ENCODE measurements at places on chromosomes 1 and 21.
A peak's percentile ranks its signal among the peaks of the same experiment; 100 is the strongest.

DNA sequence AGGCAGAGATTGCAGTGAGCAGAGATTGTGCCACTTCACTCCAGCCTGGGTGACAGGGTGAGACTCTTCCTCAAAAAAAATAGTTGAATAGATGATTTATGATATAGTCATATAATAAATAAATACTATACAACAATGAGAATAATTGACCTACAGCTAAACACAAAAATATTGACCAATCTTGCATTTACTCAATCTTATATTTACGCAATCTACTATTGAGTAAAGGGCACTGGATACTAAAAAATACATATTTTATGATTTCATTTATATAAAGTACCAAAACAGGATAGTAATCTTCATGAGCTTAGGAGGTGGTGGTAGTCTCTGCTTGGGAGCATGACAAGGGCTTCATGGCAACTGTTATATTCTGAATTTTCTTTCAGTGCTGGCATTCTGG lies 19.1 kb upstream of the GBP3 start:
- no peak for DNase-seq

GRCh38 chr21:28136656-28137255 lies 855.9 kb downstream of the LTN1 start:
- DNase-seq, result no peak

GRCh38 chr1:41370756-41371420 lies 9.7 kb downstream of the FOXO6 start:
- DNase-seq, result no peak

DNA sequence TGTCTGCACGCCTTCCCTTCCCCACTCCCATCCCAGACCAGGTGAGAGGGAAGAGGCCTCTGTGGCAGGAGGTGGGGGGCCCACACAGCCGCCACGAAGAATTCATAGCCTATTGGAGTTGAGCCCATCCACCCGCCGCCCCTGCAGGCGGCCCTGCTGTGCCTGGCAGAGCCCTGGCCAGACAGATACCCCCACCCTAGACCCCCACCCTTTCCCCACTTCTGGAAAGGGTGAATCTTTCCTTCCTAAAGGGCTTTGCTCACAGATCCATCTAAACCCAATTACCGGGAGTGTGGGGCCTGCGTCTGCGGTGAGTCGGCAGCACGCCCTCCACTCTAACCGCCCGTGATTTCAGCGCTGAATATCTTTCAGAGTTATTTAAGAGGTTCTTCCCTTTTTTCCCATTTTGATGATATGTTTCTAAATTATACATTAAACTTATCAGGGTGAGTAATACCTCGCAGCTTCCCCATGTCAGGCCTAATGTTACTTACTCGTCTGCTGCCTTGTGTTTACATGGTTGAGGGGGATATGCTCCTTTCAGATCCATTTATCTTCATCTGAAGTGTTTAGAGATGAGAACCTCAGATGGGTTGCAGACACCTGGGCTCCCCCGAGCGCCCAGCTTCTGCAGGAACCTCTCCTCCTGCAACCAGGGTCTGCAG lies 183.9 kb upstream of the VAMP3 start:
- DNase-seq, result no peak

DNA sequence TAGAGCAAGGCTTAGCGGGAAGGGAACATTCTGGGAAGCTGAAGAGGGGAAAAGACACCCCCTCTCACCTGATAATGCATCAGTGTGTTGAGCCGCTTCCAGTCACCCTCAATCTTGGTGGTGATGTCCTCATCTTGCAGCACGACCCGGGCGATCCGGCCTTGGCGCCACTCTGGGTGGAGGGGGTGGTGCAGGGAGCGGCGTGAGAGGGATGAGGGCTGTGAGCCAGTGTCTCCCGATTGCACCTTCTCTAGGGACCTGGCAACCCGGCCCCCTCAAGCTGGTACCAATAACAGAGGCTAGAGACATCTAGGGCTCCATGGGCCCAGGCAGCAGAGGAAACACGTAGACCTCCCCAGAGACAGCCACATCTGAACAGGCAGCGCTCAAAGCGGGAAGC lies 127.4 kb upstream of the CD34 start:
- no peak for DNase-seq

DNA sequence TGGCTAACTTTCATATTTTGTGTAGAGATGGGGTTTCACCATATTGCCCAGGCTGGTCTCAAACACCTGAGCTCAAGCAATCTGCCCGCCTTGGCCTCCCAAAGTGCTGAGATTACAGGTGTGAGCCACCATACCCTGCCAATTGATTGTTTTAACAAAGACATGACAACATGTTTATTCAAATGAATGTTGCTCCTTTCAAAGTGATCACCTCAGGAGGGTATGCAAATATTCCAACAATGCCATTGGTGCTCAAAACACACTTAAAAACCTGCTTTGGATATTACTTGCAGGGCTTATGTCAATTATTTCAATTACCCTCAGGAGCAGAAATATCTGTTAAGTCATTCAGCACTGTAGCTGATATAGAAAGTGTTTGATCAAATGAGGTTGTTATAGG lies 7.9 kb downstream of the LAX1 start:
- DNase-seq, result no peak

DNA sequence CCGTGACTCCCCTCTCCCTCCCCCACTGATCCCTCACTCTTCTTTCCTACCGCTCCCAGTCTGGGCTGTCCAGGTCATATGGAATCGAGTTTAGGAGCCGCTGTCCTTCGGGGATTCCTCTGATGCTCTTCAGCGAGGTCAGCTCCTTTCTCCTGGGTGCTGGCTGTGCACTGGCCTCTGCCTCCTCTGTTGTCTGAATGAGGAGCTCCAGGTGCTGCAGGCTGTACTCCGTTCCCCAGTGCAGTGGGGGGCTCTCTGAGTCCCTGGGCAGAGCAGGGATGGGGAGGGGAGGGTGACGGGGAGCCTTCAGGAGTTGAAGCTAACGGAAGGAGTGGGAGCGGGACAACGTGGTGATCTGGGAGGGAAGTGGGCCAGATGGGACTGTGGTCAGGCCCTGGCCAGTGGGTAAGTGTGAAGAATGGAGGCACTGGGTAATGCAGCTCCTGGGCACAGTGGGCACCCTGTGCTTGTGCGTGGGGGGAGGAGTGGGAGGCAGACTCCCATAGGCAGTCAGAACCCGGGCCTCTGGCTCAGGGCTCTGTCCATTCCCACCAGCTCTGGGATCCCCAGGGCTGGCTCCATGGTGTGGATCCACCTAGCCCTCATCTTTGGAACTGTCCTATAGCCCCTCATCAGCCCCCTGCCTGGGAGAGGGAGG lies 59.5 kb upstream of the TLR5 start:
- DNase-seq, result no peak

- peak; percentile 47 for DNase-seq
Observed at GRCh38 chr1:202540448-202540847, 169.8 kb downstream of the SYT2 start.

GRCh38 chr1:58927041-58927721 lies 143.3 kb upstream of the JUN start:
- DNase-seq, result peak; percentile 52

DNA sequence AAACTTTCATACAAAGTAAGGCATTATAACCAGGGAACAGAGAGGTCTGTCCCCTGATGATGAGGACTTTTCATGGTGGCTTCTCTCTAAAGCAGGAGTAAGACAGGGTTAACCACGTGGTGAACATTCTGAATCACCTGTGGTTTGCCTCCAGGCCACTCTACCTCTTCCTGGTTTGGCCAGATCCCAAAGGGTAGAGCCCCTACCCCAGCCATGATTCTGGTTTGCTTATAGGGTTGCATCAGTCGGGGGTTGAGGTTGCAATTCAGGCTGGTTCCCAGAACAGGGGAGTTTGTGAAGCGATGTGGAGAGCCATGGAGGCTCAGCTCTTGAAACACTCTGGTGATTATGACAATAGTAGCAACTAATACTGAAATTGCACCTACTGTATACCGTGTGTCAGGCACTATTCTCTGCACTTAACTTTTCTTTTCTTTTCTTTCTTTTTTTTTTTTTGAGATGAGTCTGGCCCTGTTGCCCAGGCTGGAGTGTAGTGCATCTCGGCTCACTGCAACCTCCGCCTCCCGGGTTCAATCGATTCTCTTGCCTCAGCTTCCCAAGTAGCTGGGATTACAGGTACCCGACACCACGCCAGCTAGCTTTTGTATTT lies 8.3 kb downstream of the CNR2 start:
- DNase-seq, result no peak

GRCh38 chr1:107132195-107132594 lies 8.6 kb upstream of the NTNG1 start:
- DNase-seq, result no peak

- no peak for DNase-seq
Observed at GRCh38 chr1:156108057-156108456, 6.5 kb upstream of the LMNA start.

DNA sequence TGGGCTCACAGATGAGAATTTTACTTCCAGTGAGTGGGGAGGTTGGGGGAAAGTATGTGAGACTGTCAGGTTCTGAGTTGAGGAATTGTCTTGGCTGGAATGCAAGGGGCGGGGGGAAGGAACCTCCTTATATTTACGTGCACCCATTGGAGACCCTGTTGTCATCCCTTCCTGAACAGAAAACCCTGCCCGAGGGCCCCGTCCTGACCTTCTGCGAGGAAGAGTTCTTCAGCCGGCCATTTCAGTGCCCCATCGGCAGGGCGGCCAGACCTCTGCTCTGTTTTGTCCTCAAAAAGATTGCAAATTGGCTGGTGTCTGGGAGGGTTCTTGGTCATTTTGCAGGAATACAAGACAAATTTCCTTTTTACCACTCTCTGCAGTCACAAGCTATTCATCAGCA lies 7.1 kb downstream of the KIF26B start:
- no peak for DNase-seq

- DNase-seq, result no peak
Observed at GRCh38 chr1:213423041-213423440, 372.0 kb downstream of the RPS6KC1 start.

All from umbilical cord (tissue), 2 donors.